Stimulated activated CD8-positive, alpha-beta memory T cell treated with anti-CD3 and anti-CD28 coated beads, Interleukin-15, amount 100 ng/mL, for 1 hour (primary cell): ENCODE measurements at places on chromosomes 4 and X.

DNA sequence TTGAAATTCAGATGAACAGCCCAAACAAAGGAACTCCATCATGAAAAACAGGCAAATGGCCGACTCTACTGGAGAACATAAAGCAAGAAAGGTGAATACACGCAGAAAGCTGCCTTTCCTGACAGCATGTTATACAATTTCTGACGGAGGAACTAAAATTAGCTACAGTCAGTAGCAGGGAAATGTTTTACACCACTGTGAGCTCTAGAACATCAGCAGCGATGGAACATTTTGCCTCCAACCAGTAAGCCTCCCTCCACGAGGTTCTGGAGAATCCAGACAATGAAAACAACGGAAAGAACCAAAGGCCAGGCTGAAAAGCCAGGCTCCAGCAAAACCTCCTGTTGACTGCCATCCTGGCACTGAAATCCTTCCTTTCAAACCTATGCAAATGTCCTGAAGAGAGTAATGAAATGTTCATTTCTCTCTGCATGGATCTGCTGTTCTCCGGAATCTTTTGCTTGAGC, 78.9 kb downstream of the IRF2 start:
- DNase-seq = no peak

- DNase-seq = no peak
These were observed 215.6 kb downstream of the GRIA3 start for GRCh38 chrX:123399709-123400108.

DNA sequence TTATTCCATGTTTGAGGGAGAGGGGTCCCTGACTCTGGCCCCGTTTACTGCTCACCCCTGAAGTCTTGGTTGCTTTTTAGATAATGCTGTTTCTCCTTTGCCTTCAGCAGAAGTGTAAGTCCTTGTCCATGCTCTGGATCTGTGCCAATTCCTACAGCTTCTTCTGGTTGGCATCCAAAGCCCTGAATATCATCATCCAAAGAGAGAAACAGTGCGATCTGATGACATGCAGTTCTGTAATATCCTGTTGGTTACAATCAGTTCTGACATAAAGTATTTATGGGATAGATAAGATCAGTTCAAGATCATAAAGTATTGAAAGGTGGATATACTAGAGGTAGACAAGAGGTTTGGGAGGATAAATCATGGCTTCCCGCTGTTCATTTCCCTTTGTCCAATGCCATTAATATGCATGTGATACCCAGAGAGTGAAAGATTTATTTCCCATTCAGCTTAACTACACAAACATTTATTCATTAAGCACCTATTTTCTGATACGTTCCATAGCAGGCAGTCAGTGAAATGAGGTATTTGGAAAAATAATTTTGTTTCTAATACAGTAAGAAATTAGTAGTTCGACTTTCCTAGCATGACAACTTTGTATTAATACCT, 53.2 kb upstream of the TMEM150C start:
- no peak for DNase-seq

DNA sequence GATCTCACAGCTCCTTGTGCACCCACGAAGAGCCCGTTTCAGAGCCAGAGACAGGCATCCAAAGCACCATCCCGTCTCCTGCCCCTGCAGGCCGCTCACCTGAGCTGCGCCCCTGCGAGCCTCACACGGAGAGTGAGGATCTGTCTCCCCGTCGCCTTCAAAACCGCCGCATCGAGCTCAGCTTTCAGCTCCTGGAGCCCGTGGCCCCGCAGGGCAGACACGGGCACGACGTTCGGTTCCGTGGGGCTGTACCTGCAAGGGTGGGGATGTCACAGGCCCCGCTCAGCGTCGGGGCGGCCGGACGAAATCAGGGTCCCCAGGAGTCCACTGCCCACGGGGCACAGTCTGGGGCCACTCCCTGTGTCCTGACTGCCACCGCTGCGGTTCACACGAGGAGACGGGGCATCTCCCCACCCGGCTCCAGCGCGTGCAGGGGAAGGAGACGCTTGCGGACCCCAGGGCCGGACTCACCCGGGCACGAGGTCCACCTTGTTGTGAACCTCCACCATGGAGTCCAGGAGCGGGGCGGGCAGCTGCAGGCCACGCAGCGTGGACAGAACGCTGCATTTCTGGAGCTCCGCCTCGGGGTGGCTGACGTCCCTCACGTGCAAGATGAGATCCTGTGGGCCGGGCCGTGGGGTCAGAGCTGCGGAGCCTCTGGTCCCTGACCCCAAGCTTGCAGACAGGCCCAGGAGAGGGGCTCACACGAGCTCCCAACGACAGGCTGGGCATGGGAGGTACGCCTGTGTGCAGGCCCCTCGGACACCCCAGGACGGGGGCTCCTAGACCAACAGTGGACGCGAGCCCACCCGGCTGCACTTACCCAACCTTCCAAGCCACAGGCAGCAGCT, 11.1 kb downstream of the GTPBP6 start:
- DNase-seq = no peak

DNA sequence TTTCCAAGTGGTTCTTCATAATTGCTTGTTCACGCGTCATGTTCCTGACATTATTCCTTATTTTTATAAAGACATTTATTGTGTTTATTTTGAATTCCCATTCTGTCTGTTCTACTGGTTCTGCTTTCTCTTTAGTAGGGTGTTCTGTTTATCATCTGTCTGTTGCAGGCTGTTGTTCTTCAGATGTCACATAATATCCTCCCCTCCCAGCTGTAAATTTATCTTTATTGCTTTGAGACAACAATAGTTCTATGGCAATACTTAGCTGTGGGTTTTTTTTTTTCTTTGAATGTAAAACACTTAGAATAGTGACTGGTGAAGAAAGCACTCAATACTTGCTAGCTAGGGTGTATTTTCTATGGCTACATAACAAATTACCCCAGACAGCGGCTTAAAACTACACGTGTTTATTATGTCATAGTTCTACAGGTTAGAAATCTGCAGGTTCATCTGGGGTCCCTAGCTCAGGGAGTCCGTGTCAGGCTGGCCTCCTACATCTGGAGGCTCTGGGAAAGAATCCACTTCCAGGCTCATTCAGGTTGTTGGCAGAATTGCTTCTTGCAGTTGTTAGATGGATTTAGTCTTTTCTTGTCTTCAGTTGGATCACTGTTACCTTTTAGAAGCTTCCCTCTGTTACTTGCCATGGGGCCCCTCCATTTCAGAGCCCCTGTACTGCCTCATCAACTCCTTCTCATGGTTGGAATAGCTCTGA, 63.4 kb upstream of the ENPEP start:
- no peak for DNase-seq
